ENCODE measurements at places on chromosomes 2 and 18.

- DNase-seq: no peak
Observed at GRCh38 chr2:6506859-6507258, 358.8 kb downstream of the CMPK2 start.

DNA sequence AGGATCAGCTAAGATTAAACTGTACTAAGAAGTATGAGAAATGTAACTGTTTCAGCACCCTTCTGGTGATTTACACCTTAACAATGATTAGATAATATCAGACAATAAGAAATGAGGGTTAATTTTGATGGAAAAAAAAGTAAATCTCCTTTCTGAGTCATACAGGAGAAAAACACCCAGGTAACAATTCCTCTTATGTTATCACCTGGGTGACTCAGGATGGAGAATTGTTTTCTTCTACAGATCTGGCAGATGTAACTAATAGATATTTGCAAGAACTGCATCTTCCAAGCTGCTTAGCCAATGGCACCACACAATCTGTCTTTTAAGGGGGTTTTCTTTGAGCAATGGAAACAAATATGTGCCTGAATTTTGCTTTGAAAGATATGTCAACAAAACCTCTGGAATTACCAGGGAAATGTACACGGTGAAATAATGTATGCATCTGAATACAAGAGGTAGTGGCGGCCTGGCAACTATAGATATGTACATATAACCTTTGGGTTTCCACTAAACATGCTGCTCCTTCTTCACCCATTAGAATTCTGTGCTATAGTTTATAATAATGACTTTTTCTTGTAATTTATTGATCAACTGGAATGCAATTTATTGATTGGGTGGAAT is 407.9 kb downstream of the CPS1 start:
- DNase-seq: no peak

GRCh38 chr2:119013671-119014070 is 71.7 kb downstream of the MARCO start:
- no peak for DNase-seq

DNA sequence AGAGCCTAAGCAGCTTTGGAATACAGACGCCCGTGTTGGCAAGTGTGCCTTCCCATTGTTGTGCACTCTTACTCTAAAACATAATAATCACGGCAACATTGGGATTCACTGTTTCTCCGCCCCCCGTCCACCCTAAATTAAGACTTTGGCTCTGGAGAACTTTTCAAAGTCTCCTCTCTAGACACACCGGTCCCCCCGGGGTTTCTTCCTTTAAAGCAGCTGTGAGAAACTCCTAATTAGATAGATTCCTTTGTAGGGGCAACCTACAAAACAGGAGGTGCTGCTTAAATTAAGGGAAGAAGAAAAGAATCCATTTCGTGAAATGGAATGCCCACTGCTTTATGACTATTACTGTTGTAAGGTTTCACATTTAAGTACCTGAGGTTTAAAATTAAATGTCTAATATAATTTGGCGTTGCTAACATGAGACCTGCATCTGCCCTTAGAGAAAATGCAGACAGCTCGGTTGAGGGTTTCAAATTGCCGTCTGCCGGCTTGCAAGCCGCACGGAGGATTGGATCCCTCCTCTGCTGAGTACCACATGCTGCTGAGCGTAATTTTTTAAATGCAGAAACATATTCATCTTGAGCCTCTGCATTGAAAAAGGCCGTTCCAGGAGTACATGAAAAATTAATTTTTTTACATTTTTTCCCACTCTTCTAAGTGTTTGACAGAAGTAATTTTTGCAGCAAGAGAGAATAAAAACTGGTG is 233.3 kb downstream of the GBX2 start:
- no peak for DNase-seq

DNA sequence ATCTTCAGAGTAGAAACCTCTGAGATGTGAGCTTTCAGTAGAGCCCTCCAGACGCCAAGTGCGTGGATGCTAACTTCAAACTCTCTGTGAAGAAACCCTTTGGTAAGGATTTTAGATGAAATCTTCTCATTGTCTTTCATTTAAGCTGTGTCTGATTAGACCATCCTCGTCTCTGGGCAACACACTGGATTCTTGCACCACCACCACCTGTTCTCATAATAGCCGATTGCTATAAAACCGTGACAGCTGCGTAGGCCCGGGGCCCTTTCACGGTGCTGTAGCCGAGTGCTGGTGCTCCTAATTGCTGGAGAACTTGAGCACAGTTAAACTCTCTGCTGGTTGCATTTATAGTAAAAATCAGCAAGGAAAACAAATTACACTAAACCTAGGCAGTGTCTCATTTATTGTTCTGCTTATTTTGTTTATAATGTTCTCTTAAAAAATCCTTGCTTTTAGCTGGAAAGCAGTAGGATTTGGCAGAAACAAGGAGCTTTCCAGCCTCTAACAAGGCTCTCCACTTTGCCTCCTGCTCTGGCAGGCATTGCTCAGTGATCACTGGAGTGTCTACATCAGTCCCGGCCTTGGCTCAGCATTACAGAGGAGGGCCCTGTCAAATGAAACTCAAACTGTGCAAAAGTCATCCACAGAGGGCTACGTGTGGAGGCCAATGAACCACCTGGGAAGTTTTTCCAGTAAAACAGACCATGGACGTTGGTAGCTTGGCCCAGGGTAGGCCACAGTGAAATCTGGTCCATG is 40.9 kb upstream of the MBP start:
- no peak for DNase-seq

GRCh38 chr2:150320608-150321007 is 166.9 kb downstream of the RND3 start:
- DNase-seq: no peak

DNA sequence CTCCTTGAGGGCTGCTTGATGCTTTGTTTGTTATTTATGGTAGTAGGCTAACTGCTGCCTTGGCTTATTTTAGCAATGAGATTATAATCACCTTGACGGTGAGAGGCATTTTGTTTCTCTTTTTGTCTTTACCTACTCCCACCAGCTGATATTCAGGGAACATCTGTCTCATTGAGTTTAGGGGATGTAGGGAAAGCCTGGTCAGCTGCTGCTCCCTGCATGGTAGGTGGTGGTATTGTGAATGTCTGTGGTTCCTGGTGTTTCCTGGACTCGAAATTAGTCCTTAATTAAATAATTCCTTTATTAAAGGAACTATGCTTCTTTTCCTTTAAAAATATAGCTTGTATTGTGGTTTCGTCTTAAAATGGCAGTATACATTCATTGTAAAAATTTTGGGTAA is 77.8 kb downstream of the ADAM23 start:
- no peak for DNase-seq

GRCh38 chr18:58781627-58782194 is 83.0 kb upstream of the ZNF532 start:
- peak; percentile 19 for DNase-seq

- no peak for DNase-seq
Observed at GRCh38 chr2:221514305-221515040, 57.6 kb downstream of the EPHA4 start.

DNA sequence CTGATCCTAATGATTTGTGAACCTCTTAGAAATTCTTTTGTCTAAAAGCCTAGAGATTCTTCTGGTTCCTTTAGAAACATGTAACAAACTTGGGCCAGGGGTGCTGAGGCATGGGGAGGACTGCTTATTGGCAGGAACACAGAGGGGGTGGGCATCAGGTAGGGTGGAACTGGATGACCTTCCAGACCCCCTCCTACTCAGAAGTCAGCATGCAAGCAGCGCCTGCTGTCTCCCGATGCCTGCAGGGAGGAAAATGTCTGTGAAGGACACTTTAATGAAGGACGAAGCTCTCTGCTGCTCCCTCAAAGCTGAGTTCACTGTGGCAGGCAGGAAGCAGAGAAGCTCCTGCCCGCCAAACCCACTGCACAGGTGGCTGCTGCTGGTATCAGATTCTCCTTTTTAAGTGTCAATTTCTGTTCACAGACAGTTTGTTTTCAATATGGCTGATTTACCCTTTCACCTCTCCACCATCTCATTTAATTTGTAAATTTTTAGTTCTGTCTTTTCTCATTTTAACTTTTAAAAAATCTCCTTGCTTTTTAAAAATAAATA is 19.4 kb downstream of the COA5 start:
- no peak for DNase-seq

DNA sequence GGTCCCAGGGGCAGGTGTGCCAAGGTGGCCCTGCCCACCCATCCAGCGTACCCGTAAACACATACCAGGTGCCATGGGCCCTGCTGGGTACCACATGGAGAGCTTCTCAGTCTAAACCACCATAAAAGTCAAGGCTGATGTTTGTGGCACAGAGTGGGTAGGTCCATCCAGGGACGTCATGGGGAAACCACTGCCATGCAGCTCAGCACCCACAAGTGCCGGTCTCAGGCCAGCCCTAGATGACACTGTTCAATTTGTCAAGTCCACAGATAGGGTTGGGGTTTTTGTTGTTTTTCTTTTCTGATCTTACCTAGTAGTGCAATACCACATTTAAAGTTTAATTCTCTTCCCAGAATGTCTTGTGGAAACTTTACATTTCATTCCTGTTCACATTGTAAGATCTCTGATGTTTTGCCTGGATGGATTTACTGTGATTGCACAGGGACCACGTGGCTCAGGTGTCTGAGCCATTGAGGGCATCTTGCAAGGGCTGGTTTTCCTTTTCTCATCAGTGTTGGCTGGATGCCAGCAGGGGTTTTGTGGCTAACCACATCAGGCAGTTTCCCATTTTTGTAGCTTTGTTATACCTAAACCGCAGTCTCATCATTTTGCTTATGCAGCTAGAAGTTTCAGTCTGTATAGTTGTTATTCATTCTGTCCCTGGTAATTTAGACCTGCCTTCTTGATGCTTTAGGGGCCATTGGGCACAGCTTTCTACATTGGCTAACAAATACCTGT is 64.7 kb downstream of the STK25 start:
- DNase-seq: peak; percentile 76

DNA sequence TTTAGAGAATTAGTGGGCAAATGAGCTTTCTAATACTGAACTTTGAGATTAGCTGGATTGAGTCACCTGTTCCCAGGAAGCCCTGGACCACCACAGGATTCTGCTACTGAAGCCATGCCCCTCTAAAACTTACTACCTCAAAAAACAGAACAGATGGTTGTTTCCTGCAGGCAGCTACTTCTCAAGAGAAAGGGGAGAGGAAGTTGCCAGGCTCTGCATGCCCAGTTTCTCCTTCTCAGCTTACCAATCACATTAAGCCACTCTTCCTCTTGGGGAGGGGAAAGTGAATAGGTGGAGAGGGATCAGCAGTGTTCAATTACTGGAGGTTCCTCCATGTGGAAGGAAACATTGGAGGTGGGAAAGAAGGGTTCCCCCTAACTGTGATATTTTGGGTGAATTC is 24.9 kb upstream of the C1GALT1C1L start:
- DNase-seq: no peak

GRCh38 chr18:76202322-76202721 is 292.7 kb downstream of the ZNF516 start:
- no peak for DNase-seq

GRCh38 chr2:151670846-151671597 is 63.3 kb downstream of the NEB start:
- DNase-seq: no peak

DNA sequence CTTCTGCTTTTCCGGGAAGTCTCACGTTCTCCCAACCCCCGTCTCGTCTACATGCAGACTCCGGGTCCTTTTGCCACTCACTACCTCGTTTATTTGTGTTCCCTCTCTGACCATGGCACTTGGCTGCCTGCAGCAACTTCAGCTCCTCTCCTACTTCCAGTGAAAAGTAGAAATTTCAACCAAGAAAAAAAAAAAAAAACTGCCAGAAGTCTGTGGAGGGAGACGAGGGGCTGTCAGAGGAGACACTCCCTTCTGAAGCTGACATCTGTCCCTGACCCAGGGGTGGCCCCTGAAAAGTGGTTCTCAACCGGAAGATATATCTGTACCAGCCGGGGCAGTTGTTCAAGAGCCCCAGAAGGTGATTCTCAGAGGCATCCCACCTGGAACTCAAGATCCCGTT is 742 bp upstream of the MYO5B start:
- DNase-seq: no peak

DNA sequence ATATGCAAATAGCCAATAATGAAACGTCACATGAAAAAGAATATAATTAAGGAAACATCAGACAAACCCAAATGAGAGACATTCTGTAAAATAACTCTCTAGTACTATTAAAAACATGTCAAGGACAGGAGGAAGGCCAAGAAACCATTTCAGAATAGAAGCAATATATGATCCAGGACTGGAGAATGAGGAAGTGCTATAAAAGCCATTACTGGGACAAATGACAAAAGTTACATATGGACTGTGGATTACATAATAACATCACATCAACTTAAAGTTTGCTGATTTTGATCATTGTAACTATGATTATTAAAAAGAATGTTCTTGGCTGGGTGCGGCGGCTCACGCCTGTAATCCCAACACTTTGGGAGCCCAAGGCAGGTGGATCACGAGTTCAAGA is 81.3 kb downstream of the CRACDL start:
- no peak for DNase-seq

- no peak for DNase-seq
Observed at GRCh38 chr2:159449504-159450124, 163.1 kb upstream of the WDSUB1 start.

DNA sequence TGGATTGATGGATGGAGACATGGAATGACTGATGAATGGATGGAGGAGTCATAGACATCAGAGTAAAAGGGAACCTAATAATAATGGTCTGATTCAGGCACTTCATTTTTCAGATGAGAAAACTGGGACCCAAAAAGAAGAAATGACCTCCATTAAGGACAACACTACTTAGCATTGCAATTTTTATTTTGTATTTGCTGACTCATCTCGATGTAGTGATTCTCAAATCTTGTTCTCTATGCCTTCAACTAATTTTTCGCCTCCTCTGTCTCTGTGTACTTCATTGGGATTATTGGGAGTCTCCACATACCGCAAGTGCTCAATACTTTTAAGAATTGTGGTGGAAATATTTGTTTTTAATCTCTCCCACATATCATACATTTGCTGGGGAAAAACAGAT is 446.2 kb upstream of the FSHR start:
- DNase-seq: no peak

- DNase-seq: no peak
Observed at GRCh38 chr2:185335879-185336278, 402.7 kb upstream of the FSIP2 start.

- no peak for DNase-seq
Observed at GRCh38 chr18:68992719-68993482, 195.0 kb downstream of the CCDC102B start.

GRCh38 chr2:222076973-222077690 is 221.7 kb downstream of the PAX3 start:
- DNase-seq: no peak

GRCh38 chr2:66437691-66438497 is 3.0 kb downstream of the MEIS1 start:
- no peak for DNase-seq

- DNase-seq: no peak
Observed at GRCh38 chr2:102000813-102001766, 9.3 kb downstream of the IL1R2 start.

- no peak for DNase-seq
Observed at GRCh38 chr18:65906621-65907034, 155.8 kb downstream of the CDH7 start.
